ENCODE measurements at places on chromosomes 3 and 15. TPM values are rescaled to one million over a fixed set of nuclear protein-coding genes. Genes with fewer than 3 reads are reported as not detected.

DNA sequence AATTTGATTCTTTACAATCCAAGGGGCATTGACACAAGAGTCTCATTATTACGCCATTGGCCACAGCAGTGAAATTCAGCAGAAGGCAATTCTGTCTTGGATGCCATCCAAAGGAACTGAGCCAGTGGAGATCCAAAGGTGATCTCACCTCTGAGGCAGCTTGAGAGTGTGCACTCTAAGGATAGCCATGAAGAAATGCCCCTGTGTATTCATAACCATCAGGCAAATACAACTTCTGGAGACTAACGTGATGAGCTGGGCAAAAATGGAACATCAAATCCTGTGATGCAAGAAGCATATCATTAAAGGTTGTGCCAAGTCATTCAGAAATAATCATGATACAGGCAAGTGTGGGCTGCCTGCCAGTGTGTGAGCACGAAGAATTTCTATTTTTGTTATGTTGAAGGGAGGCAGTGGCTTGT lies 41.4 kb downstream of the ROBO2 start:
- no peak for DNase-seq

DNA sequence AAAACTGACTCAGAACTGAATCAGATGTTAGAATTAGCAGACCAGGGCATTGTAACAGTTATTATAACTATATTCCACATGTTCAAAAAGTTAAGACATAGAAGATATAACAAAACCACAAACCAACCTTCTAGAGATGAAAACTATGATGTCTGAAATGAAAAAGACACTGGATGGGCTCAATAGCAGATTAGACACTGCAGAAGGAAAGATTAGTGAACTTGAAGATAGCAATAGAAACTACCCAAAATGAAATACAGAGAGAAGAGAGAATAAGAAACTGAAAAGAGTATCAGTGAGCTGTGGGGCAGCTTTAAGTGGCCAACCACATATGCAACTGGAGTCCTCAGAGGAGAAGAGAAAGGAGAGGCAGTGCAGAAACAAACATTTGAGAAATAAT lies 132.0 kb upstream of the ATP2B2 start:
- no peak for DNase-seq

DNA sequence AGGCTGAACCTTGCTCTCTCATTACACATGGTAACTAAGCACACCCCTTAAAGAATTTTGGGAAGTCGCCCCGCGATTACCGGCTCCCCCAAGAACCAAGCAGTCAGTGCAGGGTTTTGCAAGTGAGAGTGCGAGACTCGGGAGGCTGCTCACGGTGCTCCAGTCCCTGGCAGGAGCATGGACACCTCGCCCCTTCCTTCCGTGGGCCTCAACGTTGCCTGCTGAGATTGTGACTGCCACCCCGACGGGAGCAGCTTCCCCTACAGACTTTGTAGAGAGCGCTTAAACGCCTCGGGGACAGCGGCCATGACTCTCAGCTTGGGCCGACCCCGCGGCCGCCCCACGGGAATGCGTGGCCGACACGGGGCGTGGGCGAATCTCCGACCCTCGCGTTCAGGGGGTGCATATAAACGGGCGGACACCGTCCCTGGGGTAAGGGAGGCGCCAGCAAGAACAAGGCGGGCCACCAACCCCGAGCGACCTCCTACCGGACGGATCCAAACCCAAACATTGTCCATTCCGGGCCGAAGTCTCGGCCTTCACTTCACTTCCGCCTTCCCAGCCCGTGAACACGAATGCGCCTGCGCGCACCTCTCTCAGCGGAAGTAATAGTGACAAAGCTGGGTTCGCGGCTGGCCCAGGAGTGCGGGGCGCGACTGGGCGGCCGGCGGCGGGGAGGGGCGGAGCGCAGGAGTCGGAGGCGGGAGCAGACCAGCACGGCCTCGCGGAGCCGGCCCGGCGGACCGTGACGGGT lies at the start of gene ATP2C1:
Gene ATP2C1, plus strand, starts transcription at position 709 of the 754 bp plus-strand sequence. CDS start 686 bp downstream, outside the sequence.
- peak; percentile 95 for DNase-seq

DNA sequence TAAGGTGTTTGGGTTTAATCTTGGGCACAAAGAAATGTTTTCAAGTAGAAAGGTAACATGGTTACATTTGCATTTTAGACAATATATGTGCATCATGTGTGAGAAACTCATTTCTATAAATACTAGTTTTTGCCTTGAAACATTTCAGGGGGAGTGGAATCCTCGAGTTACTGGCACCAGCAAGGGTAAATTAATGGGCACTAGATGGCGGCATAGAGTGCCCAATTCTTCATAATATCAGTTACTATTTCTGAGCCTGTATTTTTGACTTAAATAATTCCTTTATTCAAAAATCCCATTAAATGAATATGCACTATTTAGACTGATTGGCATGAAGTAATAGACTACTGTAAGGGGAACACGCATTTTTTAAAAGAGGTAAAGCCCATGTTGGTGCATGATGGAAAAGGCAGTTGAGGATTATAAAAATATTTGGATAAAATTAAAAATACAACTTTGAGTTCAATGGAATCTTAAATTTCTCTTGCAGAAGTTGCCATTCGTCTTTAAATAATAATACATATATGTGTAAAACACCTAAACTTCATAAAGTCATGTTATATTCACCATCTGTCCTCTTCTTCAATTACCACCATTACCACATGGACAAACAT lies 106.3 kb downstream of the ZBTB20 start:
- peak; percentile 43 for DNase-seq

- DNase-seq, result no peak
These were observed 211.3 kb downstream of the MYRIP start for GRCh38 chr3:40020689-40021088.

Gene ZIC1
- 11.3 TPM for polyA plus RNA-seq

Gene LRRC2
- polyA plus RNA-seq, result 0.23 TPM

- DNase-seq, result no peak
These were observed 96.8 kb downstream of the ZNF385D start for GRCh38 chr3:21654241-21654640.

Gene GP5
- 0.23 TPM for polyA plus RNA-seq

DNA sequence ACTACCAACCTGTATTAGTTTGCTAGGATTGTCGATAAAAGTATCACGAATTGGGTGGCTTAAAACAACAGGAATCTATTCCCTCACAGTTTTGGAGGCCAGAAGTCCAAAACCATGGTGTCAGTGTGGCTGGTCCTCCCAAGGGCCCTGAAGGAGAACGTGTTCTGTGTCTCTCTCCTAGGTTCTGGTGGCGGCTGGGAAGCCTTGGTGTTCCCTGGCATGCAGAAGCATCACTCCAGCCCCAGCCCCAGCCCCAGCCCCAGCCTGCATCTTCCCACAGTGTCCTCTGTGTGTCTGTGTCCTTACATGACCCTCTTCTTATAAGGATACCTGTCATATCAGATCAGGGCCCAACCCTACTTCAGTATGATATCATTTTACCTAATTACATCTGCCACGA lies 272.5 kb upstream of the LYSMD4 start:
- DNase-seq, result no peak

DNA sequence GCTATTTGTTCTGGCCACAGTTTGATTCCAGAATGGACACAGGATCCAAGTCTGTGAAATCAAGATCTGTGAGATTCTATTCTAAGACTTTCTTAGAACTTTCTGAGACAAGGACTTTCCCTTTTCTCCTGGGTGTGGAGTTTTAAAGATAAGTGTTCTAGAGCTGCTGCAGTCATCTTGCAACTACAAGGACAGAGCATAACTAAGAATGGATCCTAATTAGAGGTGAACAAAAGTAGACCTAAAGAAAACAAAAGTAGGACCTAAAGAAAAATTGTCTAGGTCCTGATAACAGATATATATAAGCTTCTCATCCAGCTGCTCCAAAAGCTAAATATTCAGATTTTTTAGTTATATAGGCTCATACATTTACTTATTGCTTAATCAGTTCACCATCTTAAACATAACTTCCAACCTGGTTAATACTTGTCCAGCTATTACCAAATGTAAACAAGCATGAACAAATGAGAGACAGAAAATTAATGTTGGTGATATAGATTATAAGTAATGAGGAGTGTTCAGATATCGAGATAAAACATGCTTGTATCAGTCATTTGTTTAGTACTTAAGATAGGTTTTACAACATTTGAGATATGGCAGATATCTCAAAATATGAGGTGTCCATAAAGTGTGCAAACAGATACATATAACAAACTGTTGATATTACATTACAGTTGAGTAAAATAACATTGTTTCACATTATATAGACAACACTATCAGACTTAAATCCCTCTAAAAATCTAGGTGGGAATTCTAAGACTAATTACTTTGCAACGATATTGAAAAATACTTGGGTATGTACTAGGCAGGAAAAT lies 75.1 kb downstream of the CD200 start:
- DNase-seq, result no peak

DNA sequence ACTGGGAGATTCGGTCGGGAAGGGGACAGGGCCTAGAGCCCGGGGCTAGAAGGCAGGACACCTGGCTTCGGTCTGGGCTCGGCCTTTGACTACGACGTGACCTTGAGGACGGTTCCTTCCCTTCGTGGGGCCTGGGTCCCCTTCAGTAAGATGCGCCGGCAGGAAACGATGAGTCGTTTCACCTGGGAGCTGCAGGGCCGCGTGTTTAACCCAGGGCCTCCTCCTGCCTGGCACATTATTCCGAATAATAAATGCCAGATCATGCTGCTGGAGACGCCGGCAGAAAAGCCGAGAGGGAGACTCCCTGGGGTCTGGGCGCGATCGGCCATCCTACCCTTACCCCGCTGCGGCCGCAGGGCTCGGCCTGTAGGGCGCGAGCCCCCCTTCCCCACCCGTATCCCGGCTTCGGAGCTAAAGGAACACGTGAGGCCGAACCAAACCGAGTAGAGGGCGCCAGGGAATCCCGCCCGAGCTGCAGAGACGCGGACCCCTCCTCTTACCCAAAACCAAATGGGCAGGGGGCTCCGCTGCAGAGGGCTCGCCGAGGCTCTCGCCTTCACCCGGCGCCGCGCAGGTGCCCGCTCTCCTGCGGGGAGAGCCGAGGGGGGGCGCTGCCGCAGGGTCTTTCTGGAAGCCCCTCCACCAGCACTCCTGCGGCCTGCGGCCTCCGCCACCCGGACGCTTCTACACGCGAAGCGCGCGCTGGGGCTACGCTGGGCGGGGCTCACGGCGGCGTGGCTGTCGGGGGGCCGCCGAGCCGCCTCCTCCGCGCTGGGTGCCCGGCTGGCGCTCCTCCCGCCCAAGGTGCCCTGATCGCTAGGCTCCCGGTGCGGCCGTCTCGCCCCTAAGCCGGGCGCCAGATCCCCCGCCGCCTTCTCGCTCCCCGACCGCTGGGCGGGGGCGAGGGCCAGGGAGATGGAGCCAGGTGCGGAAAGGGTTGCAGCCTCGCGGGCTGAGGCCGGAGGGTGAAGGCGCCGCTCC lies at the start of gene BDH1:
Gene BDH1, minus strand, starts transcription at position 688 of the 981 bp plus-strand sequence. CDS start 9,525 bp downstream, outside the sequence.
- peak; percentile 84 for DNase-seq

GRCh38 chr3:9955067-9955502 lies 2.9 kb upstream of the PRRT3 start:
- no peak for DNase-seq

GRCh38 chr15:82918162-82918561 lies 34.4 kb downstream of the HOMER2 start:
- DNase-seq, result no peak

Gene GOLGA8G
- not detected for polyA plus RNA-seq

GRCh38 chr3:88189361-88189810 lies 39.6 kb downstream of the C3orf38 start:
- DNase-seq, result peak; percentile 19

Gene GPR160
- 0.31 TPM for polyA plus RNA-seq

DNA sequence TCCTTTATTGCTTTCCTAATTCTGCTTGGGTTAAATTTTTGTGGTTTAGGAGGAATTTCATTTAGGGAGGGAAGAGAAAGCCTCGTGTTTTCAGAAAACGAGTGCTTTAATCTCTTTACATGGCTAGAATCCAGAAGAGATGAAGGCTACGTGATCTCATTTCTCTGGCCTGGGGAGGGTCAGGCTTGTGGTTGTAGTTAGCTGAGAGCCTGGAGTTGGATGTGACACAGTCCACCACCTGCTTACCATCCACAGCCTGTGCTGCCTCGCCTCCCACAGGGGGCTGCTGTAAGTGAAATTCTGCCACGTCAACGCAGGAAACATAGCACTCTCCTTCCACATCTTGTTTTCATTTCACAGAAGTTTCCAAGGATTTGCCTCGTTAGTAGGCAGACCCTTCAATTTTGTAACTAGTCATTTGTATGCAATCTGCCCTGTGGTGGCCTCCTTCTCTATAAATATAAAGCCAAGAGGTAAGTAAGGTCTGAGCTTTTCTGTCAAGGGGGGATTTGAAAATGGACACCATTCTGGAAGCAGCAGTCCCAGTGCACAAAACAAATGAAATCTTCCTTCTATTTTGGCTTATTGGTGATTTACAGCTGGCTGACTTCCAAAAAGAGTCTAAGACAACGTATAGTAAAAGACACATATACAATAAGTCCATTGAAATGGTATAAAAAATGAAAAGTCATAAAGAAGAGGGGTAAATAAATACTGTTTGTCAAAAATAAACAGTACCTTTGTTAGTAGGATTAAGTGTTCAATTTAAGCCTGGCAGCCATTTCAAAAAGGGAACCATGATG lies 3.4 kb downstream of the GXYLT2 start:
- DNase-seq, result peak; percentile 63

DNA sequence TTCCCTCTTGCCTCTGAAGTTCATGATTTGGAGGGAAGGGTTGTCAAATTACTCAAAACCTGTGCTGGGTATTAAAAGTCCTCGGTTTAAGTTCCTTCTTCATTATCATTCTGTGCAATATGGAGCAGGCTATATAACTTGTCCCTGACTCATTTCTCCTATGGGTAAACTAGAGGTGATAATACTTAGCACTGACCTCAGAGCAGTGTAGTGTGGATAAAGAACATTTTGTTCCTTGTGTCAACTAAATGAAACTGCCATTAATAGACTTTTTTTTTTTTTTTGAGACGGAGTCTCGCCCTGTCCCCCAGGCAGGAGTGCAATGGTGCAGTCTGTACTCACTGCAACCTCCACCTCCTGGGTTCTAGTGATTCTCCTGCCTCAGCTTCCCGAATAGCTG lies 2.2 kb upstream of the BBX start:
- DNase-seq, result no peak

DNA sequence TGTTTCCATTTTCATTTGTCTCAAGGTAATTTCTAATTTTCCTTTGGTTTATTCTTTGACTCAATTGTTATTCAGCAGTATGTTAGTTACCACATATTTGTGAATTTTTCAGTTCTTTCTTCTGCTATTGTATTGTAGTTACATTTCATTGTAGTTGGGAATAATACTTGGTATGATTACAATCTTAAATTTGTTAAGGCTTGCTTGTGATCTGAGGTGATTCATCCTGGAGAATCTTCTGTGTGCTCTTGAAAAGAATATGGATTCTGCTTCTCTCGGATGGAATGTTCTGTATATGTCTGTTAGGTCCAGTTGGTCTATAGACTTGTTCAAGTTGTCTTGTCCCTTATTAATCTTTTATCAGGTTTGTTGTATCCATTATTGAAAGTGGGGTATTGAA lies 63.4 kb upstream of the VEPH1 start:
- no peak for DNase-seq

Measured in SK-N-SH (cell line).